Inflammatory macrophage treated with lipopolysaccharide for 4 hours (primary cell): ENCODE measurements at places on chromosomes 3 and 15.
A peak's percentile ranks its signal among the peaks of the same experiment; 100 is the strongest.

DNA sequence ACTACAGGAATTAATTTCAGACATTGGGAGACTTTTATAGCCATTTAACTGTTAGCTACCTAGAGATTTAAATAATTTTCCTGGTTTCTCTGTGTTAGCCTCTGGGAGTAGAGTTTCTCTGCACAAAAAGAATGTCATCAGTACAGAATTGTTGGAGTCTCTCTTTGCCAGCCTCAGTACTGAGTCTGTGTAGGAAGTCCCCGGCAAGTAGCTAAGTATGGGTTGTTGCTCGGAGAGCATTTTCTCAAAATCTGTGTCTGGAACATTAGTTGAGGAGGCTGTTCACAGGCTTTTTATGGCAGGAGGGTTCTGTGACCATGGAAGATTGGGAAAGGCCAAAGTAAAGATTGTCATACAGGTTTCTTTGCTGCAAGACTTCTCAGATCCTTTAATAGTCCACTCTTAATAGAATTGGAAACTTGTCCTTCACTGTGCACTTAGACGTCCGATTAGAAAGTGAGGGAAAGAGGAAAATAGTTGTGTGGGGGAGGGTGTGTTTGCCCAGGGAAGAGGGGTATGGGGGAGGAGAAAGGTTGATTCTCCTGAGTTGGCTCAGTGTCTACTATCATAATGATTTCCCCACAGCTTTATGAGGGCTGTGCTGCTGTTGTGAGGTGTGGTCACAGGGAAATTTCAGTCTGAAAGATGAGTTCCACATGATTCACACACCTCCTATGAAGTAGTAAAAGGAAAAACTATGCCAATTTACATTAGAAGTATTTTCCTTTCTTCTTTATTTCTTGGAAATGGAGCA lies 207.1 kb downstream of the PTPRG start:
- no peak for DNase-seq

- DNase-seq, result no peak
Measured at GRCh38 chr3:105700575-105700974, 168.2 kb downstream of the CBLB start.

DNA sequence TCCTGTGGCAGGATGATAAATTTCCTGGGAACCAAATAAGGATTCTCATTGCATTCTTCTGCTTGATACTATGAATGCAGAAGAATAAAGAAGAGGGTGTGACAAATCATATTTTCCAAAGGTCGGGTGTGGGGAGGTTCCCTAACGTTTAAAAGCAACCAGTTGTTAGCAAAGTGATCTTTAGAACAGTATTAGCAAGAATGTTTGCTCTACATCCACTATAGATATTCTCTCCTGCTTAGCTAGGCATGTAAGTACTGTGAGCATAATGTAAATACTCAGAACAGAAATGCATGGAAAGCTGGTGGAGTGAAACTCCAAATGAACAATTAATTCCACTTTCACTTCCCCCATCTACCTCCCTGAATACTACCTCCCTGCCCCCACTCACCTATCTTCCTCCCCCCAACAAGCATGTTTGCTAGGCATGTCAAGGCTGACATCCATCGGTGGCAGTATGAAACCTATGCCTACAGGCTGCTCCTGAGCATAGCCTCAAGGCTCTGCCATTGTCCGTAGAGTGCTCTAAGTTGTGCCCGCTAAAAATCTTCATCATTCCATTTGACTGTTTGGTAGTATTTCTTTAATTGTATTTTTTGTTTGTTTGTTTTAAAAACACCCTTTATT lies 329.7 kb downstream of the TIGIT start:
- DNase-seq, result peak; percentile 8

DNA sequence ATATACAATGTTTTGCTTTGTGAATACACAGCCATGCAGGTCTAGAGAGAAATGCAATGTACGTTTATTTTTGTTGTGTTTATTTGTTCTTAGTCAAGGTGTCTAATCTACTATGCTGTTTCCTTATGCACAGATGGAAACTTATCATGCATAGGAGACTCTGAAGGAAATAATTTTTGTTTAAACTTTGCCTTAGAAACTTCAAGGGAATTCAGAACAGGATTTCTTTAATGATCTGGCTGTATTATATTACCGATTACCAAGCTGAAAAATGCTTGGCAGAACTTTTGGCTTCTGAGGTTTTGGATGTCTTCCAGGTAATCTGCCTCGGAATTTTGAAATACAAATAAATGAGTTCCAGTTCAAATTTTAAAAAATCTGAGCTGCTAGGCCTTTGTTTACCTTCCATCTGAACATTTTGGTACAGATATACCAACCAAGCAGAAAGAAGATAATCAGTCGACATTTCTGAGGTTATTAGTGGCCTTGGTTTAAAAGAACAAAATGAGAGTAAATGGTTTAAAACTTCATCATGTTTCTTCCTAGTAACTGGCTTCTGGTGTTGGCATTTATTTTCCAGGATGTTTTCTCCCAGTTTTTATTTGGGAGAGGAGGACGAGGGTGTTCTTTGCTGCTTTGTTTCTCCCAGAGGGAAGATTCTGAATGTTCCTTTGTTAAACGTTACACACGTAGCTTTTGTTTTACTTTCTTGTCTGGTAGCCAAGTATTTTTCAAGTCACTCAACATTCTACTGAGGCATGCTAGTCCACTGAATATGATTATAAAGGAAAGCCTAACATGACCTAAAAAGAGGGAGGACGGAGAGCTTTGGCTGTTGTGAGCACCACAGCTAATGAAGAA lies 421.8 kb upstream of the TBL1XR1 start:
- DNase-seq, result no peak

GRCh38 chr3:69290006-69290405 lies 95.9 kb downstream of the FRMD4B start:
- DNase-seq, result no peak
